Ascending aorta (tissue), 2 donors: ENCODE measurements at places on chromosomes 3 and 15. TPM values are rescaled to one million over a fixed set of nuclear protein-coding genes. Genes with fewer than 3 reads are reported as not detected.
A peak's percentile ranks its signal among the peaks of the same experiment; 100 is the strongest.

MCTP2 gene
- total RNA-seq: 25.5 TPM

CDHR4 gene
- not detected for total RNA-seq

ACTC1 gene
- total RNA-seq: 30.2 TPM

ZNF717 gene
- 4.4 TPM for total RNA-seq

- no peak overlapping the region for H3K27ac ChIP-seq
- H3K36me3 ChIP-seq: no peaks in the 10 kb centered on the region
- H3K4me3 ChIP-seq: no peak overlapping the region
- no peaks in the 10 kb centered on the region for H3K4me1 ChIP-seq
Measured at GRCh38 chr3:180624714-180625113, 22.8 kb downstream of the TTC14 start.

DNA sequence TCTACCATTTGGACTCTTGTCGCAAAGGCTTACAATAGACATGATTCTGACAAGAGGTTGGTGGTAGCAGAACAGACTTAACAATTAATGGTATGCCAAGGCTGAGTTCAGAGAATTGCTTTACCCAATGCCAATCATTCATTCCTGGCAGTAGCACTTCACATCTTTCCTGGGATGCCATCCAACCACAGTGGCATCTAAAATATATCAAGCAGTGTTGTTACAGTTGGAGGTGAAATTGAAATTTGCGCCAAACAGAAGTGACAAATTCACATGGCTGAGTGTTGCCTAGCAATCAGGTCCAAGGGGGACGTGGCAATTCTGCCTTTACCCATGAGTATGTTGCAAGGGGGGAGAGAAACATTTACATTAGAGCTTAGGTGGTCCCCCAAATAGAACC, 21.0 kb upstream of the DPH6 start:
- H3K36me3 ChIP-seq: no peaks in the 10 kb centered on the region
- no peak overlapping the region for H3K4me3 ChIP-seq
- no peak overlapping the region for H3K27ac ChIP-seq

DNA sequence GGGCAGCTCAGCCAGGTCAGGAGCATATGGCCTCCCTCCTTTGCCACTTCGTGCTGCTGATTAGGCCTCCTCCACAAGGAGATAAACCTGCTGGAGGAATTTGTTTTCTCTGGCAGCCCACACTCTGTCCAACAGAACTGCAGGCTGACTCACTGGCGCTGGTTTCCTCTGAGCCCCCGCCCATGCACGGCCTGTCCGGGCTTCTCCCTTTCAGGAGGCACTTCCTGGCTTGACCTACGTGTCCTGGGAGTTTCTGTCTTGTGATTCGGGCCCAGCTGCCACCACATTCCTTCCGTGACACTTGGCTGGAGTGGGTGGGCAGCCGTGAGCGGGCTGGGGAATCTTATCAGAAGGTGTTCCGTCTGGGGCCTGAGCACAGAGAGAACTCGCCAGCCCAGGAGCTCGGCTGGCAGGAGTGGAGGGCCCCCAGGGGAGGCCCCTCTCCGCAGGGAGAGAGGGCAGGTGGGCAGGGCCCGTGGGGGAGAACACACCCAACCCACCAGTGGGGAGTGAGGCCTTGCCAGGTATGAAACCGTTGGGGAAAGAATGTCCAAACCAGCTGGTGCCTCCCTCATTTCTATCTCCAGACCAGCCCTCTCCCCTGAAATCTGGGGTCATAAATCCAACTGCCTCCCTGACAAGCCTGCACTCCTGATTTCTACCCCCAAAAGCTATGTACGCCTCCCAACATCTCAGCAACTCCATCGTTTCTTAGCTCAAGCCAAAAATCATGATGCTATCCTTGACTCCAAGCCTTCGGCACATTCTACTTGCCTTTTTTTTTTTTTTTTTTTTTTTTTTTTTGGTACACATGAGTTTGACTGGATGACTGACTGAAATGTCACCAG, 110.6 kb upstream of the MEF2A start:
- no peak overlapping the region for H3K4me3 ChIP-seq
- H3K4me1 ChIP-seq: peaks cover 21% of the 10 kb centered on the region
- peak overlapping the region; percentile 96 for H3K27ac ChIP-seq

DNA sequence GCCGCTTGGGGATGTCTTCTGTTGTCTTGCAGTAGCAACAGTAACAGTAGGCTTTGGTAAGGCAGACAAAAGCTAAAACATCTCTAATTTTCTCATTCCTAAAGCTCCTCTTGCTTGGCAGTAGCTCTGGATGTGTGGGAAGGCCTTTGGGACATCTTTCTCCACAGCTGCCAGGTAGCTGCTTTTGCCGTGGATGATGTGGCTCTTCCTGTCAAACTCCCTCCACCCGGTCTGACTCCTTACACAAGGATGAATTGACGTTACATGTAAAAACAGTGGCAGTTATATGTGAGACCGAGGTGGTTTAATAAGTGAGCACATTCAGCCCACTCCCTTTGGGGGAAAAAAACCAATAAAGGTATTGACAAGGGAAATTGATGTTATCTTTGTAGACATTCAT, 309.1 kb downstream of the TUSC7 start:
- no peaks in the 10 kb centered on the region for H3K36me3 ChIP-seq
- H3K4me1 ChIP-seq: no peaks in the 10 kb centered on the region
- H3K4me3 ChIP-seq: no peak overlapping the region

- H3K27me3 ChIP-seq: no peaks in the 10 kb centered on the region
- no peaks in the 10 kb centered on the region for H3K4me1 ChIP-seq
- H3K4me3 ChIP-seq: no peak overlapping the region
- no peak overlapping the region for H3K27ac ChIP-seq
Measured at GRCh38 chr15:61974759-61975158, 85.5 kb downstream of the VPS13C start.

GRCh38 chr3:32873531-32874130, 55.8 kb downstream of the TRIM71 start:
- H3K4me1 ChIP-seq: peaks cover 8% of the 10 kb centered on the region
- no peak for DNase-seq
- no peaks in the 10 kb centered on the region for H3K36me3 ChIP-seq
- H3K4me3 ChIP-seq: no peak overlapping the region
- no peak overlapping the region for H3K27ac ChIP-seq
